ENCODE measurements at places on chromosomes 2 and 18.

DNA sequence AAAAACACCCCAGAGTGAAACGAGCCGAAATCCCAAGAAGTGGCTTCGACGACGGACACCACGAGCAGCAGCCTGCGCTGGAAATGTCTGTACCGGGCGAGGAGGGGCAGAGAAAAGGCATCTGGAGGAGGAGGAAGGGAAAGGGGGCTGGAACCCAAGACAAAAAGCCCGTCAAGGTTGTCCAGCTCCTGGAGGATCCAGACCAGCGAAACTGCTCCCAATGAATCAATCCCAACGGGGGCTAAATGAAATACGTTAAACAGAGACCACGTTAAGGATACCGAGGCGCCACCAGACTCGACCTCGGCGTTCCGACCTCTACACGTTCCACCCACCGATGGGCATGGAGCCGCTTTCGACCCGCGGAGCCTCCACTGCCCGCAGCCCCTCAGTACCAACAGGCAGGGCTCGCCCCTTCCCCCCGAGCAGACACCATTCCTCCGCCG lies 400 bp downstream of the CCDC88A start:
- DNase-seq = peak; percentile 23

DNA sequence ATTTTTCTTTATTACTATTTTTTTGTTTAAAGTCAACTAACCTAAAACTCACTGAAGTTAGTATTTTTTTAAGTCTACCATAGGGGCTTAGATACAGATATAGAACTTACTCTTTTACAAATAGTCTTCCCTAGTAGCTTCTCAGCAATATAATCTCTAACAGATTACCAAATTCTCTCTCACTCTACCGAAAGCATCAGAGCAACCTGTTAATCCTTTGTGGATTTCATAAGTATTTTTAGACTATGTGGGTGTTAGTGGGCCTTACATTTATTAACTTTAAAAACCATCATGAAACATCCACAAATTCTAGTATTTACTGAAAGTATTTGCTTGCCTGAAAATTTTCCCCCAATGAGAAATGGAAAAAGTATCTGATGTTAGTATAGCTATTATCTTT lies 84.6 kb upstream of the TFPI start:
- DNase-seq = no peak

DNA sequence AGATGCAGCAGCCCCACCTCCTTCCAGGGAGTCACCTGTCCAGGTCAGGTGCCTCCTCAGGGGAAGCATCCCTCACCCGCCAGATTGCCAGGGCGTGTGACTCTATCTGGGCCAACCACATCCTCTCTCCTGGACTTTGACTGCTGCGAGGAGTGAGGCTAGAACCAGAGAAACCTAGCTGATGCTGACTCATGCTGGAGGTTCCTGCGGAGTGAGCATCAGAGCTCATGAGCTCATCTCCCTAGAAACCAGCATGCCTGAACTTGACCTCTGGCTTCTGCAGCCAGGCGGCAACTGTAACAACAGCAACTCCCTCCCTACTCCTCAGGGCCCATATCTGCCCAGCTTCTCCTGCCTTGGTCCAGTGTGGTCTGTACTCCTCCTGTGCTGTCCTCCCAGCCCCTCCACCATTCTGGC lies 28.3 kb upstream of the NT5DC4 start:
- no peak for DNase-seq

GRCh38 chr2:132608311-132608710 lies 61.7 kb downstream of the LYPD1 start:
- DNase-seq = no peak

DNA sequence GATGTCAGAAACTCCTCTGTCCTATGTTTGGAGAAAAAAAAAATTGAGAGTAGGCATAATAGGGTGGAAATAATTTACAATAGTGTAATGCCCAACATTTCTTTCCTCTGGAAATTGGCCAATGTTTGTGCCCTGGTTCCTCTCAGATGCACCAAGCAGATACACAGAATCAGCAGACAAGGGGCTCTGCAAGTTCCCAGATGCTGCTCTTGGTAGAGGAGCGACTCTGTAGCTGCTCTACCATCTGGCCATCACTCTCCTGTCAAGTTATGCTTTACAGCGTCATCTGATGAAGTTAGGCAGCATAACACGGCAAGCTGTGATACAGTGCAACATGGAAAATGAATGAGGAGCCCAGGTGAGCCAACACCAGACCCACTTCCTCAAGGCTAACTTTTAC lies 1.6 kb downstream of the DYTN start:
- DNase-seq = no peak

- DNase-seq = no peak
Measured at GRCh38 chr2:1690056-1690775, 54.1 kb downstream of the PXDN start.

DNA sequence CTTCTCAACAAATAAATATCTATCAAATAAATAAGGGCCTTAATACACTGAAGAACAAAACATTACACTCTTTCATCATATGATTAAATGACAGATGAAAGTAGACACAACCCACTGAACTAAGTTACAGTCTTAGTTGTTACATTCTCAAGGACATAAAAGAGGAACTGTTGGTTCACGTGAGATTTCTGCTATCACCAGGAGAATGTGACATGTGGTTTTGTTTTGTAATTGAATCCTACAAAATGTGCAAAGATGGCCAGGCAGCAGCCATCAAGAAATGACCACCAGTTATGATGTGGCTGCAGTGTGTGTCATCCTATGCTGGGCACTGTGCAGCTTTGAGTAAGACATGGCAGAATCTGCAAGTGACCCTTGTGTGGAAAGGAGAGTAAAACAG lies 310.6 kb upstream of the PIK3C3 start:
- DNase-seq = no peak

GRCh38 chr2:233434666-233435330 lies 80.5 kb downstream of the DGKD start:
- DNase-seq = no peak

- no peak for DNase-seq
Measured at GRCh38 chr2:236871500-236872001, 214.1 kb upstream of the COPS8 start.

GRCh38 chr2:182366628-182367027 lies 60.2 kb downstream of the PDE1A start:
- no peak for DNase-seq

GRCh38 chr18:58592223-58593214 lies 36.4 kb downstream of the ALPK2 start:
- DNase-seq = no peak

DNA sequence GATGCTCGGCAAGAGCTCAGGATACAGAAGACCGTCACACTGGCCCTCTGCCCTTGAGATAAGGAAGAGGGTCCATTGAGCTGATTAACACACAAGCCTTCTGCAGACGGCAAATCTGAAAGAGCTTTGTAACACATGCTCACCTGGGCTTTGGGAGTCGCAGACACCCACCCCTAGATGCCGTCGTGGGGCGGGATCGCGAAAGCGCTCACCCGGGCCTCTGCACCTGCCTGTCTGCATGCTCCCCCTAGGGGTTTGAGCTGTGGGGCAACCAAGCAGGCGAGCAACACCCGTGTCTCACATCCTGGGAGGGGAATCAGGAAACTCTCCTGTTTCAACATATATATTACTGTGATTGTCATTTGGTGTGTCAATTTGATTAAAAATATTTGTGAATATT lies 99.8 kb upstream of the KCNH7 start:
- no peak for DNase-seq

DNA sequence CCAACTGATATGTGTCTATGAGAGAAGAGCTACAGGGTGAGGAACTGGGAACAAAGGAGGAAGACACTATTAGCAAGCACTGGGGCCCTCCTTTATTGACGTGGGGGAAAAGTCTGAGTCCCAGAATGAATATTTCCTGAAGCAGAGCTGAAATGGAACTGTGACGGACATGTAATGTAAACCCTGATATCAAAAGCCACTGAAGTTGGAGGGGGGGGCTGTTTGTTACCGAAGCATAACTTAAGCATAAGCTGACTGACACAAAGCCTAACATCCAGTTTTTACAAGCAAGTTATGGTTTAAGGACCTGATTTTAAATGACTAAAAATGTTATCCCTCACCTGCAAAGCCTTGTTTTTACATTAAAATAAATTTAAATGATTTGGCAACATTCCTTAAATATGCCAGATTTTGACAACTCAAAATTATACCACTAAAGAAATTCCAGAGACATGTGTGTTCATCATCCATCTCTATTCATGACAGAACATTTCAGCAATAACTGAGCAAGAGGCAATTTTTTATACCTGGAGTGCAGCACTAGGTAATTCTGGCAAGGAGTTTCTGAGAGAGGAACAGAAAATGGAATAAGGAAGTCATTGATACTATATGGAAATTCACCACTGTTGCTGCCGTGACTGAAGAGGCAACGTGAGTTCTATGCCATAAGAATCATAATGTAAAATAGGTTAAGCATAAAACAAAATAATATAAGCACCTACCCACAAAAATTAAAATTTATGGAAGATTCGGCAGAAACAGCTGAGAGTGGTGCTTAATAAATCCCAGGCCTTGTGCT lies 186.0 kb downstream of the AFF3 start:
- DNase-seq = no peak

DNA sequence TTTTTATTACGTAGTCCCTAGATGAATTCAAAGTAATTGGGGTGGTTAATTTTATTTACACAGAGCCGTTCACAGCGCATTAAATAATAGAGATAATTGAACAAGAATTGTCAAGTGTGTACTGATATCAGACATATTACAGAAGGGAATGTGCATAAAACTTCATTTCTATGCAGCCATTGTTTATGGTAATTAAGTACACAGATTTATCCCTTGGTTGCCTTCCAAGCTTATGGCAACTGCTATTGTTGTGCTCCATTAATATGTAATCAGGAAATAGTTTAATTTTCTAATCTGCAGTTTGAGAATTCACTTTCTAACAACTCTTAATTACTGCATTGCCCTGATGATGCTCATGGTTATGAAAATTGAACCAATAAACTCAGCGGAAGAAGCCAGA lies 47.3 kb upstream of the OTX1 start:
- no peak for DNase-seq

GRCh38 chr18:8474661-8475060 lies 134.6 kb upstream of the RAB12 start:
- no peak for DNase-seq

GRCh38 chr18:12963069-12963468 lies 15.3 kb downstream of the SEH1L start:
- DNase-seq = no peak

GRCh38 chr2:120793682-120794403 lies 58.2 kb downstream of the GLI2 start:
- no peak for DNase-seq

- no peak for DNase-seq
Measured at GRCh38 chr2:107804608-107805498, 21.8 kb upstream of the RGPD4 start.

GRCh38 chr18:77147418-77147852 lies 14.9 kb upstream of the MBP start:
- DNase-seq = no peak

- no peak for DNase-seq
Measured at GRCh38 chr18:23387265-23387664, 65.8 kb upstream of the RIOK3 start.

DNA sequence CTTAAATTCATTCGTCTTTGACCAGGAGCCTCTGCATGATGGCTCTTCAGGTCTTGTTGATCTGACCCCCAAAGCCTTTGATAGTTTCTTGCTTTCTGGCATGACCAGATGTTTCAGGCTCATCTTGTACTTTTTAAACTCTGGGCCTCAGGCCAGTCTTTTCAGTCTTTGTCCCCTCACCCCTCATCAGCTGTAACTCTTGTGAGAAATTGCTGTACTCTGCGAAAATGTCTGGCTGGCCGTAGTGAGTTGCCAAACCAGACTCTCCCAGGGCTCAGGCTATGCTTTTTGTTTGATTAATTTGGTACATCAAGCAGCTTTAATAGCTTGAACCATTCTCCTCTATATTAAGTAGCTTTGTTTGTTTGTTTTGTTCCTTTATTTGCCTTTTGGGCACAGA lies 75.9 kb downstream of the BABAM2 start:
- no peak for DNase-seq

GRCh38 chr2:201784563-201784962 lies 3.8 kb upstream of the ALS2 start:
- no peak for DNase-seq

DNA sequence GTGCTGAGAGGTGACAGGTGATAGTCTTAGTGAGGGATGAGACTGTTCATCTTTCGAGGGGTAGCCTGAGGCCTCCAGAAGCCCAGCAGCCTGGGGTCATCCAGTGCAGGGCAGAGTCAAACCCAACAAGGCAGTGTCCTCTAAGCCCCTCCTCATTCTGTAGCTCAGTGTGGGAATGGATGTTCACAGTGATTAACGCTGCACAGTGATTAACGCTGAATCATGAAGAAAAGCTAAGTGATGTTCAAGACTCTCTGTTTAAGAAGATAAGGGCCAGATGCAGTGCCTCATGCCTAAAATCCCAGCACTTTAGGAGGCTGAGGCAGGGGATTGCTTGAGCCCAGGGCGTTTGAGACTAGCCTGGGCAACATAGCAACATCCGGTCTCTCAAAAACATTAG lies 56.3 kb upstream of the LAPTM4A start:
- DNase-seq = no peak

GRCh38 chr2:1024981-1025380 lies 74.3 kb downstream of the SNTG2 start:
- DNase-seq = no peak

DNA sequence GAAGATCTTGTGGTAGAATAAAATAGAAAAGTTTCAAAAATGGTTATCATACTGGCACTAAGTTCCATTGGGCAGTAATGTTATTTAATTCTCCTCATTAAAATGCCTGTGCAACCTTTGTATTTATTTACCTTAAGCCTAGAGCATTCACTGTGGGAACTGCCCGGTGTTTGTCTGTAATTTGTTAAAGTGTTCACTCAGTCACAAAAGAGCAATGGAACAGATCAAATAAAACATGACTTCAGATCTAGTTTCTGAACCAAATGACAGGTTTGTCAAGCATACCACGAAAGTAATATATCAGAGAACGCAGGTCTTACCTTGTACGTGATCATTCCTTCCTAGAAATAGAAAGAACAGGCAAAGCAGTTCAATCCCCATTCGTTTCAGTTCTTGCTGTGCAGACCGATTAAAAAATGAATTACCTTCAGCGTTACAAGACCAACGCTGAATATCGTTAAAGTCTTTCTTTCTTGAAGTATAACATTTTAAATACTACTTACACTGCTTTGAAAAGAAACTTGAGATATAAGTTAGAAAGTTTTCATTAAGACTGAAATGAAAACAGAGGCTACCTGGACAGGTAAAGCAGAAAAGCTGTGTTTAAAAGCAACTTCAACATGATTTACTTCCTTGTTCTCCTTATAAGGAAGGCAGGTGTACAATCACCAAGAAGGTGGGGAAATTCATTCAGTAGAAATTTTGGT lies at the start of gene ITGB6:
Gene ITGB6 (minus strand): TSS at position 590 of the 707 bp plus-strand sequence. CDS start 209 bp downstream, at position 381.
- no peak for DNase-seq

DNA sequence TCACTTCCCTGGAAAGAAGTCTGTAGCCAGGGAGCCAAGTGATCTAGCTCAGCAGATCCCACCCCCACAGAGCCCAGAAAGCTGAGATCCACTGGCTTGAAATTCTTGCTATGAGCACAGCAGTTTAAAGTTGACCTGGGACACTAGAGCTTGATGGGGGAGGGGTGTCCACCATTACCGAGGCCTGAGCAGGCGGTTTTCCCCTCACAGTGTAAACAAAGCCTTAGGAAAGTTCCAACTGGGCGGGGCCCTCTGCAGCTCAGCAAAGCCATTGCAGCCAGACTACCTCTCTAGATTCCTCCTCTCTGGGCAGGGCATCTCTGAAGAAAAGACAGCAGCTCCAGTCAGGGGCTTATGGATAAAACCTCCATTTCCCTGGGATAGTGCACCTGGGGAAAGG lies 887.2 kb upstream of the LRATD1 start:
- DNase-seq = no peak
